ENCODE measurements at places on chromosomes 3 and 15.

DNA sequence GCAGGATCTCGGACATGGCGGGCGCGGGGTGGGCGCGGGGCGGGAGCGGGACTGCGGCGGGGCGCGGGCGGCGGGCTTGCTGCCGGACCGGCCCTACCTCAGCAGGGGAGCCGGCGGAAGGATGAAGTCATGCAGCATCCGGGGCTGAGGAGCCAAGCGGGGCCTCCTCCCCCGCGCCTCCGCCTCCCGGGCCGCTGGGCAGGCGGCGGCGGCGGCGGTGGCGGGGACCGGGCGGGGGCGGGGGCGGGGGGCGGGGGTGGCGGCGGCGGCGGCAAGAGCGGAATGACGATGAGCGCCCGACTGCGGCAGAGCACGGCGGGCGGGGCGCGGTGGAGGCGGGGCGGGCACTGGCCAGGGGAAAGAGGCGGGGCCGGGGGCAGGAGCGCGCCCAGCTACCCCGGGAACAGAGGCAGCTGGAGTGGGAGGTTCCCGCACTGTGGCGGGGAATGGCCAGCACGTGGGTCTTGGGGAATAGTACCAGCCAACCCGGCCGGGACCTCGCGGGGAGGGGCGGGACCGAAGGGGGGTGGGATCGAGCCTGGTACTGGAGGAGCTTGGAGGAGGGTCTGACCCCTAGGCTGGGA lies at the start of gene CAMK2N2:
TSS of gene CAMK2N2 (minus strand) at position 284 of the 584 bp plus-strand sequence. CDS start at position 16, 268 bp downstream.
- DNase-seq, result peak; percentile 73

DNA sequence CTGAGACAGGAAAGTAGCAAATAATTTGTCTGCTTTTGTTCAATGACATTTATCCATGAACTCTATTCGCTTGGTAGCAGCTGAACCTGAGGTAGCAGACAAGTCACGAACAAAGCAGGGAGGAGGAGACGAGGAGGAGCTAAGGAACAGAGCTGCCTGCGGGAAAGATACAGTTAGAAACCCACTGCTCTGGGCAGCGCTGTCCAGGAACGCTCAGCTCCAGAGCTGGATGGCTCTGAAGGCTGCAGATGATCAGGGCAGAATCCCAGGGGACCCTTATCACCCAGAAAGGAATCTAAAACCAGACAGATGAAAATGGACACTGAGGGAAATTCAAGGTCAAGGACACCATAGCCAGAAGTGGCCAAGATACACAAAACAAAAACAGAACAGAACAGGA lies 257.8 kb downstream of the CD47 start:
- DNase-seq, result peak; percentile 21

GRCh38 chr15:69812861-69813261 lies 284.9 kb downstream of the TLE3 start:
- DNase-seq, result no peak

- no peak for DNase-seq
Measured at GRCh38 chr3:171373711-171374110, 86.5 kb downstream of the TNIK start.

DNA sequence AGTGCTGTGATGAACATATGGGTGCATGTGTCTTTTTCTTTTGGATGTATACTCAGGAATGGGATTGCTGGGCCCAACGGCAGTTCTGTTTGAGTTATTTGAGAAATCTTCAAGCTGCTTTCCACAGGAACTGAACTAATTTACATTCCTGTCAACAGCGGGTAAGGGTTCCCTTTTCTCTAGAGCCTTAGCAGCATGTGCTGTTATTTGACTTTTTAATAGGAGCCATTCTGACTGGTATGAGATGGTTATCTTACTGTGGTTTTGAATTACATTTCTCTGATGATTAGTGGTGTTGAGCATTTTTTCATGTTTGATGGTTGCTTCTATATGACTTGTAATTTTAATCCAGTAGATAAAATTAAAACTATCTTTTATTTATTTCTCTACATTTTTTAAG lies 1168.6 kb upstream of the ALCAM start:
- DNase-seq, result peak; percentile 49

DNA sequence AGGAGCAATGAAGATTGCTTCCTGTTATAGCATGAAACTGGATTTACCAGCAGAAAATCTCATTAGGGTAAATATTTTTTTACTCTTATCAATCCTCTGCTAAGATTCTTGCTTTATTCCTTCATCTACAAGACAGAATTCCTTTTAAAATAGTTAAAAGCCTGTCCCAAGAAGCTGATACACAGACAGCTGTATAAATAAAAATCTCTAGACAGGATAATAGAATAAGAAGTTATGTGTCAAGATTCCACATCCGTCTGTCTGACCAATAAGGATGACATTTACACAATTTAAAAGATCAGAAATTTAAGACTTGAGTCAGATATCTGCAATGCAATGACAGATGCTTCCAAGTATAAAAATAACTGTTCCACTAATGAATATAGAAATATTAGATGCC lies 57.6 kb downstream of the SSR3 start:
- DNase-seq, result no peak

DNA sequence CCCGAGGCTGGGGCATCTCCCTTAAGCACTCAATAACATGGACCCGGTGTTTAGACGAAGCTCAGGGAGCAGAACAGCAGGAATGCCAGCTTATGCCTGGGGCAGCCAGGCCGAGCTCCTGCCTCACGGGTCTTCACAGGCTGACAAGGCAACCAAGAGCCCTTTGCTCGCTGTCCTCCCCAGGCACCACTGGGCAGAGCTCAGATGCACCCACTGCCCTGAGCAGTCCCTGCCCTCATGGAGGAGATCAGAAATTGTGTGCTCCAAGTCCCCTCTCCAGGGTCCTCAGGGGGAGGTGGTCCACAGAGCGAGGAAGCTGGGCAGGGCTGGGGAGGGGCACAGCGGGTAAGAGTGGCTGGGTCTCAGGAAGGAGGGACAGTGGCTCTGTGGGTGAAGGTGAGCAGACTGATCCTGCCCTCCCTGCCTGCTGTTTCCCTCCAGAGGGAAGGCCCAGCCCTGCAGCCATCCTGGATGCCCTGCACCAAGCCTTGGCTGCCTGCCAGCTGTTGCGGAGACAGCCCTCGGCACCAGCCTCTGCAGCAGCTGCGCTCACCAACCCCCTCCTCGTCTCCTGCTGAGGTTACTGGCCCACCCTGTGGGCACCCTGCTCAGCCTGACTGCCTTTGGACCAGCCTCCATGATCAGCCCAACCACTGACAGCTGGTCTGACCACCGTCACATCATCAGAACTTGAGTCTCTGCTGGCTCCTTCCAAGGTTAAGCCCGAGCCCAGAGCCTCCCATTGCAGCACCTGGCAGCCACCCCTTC lies 21.1 kb upstream of the GP9 start:
- no peak for DNase-seq

- no peak for DNase-seq
Measured at GRCh38 chr15:76258460-76258859, 52.8 kb downstream of the ETFA start.

GRCh38 chr3:113275258-113275556 lies 63.9 kb downstream of the BOC start:
- DNase-seq, result no peak

- DNase-seq, result no peak
Measured at GRCh38 chr3:38163117-38163840, 2.1 kb upstream of the OXSR1 start.

DNA sequence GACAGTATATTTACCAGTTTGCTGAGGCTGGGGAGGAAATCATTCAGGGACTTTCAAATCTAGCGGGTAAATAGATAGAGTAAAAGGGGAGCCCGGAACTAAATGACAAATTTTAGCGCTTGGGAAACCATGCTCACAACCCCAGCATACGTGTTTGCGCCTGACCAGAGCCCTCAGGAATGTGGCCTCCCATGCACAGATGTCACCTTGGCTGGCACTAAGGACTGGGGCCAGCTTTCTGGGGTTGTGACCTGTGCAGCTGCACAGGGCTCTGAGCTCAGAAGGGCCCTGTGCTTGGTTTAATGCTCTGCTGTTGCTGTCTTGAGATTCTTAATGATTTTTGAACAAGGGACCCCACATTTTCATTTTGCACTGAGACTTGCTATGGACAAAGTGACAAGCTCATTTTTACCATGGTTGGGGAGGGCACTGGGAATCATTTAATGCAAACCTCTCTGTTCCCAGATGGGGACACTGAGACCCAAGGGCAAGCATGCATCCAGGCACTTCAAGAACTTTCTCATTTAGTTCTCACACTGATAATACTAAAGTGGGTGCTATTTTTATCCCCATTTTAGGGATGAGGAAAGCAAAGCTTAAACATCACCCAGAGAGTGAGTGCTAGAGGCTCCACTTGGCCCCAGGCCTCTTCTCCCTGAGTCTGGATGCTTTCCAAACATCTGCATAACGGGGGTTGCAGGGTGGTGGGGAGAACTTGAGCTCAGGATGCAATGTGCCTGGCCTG lies 44.1 kb upstream of the FAM107A start:
- no peak for DNase-seq

- DNase-seq, result peak; percentile 63
Measured at GRCh38 chr3:70744536-70744935, 432.1 kb upstream of the MDFIC2 start.

GRCh38 chr3:66504850-66505641 lies 4.2 kb upstream of the LRIG1 start:
- DNase-seq, result no peak

GRCh38 chr15:67142767-67143100 lies 77.3 kb downstream of the SMAD3 start:
- DNase-seq, result peak; percentile 88

DNA sequence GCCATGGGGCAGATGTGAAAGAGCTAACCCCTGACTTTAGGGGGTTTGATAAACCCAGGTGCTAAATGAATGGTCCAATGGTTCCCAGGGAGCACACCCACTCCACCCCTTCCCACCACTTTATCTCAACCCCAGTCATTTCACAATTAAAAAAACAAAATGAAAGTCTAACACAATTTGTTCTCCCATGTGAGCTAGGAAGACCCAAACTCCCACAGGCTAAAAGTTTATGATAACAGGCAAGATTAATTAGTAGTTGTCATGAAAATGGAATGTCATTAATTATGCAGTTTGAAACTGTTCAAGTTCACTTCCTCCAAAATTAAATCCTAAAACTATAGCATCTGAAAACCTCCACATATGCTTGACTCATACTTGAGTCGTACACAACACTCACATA lies 63.3 kb upstream of the TPM1 start:
- peak; percentile 76 for DNase-seq

GRCh38 chr15:92636401-92636907 lies 19.1 kb downstream of the FAM174B start:
- DNase-seq, result no peak
